Ascending aorta (tissue), 2 donors: ENCODE measurements at places on chromosomes 16 and 17. TPM values are rescaled to one million over a fixed set of nuclear protein-coding genes. Genes with fewer than 3 reads are reported as not detected.

GRCh38 chr16:14353340-14353739 lies 276.7 kb downstream of the PARN start:
- no peaks in the 10 kb centered on the region for H3K27me3 ChIP-seq
- no peak for DNase-seq
- H3K36me3 ChIP-seq: no peaks in the 10 kb centered on the region
- H3K4me3 ChIP-seq: no peak overlapping the region
- no peak overlapping the region for H3K27ac ChIP-seq
- no peaks in the 10 kb centered on the region for H3K4me1 ChIP-seq

DNA sequence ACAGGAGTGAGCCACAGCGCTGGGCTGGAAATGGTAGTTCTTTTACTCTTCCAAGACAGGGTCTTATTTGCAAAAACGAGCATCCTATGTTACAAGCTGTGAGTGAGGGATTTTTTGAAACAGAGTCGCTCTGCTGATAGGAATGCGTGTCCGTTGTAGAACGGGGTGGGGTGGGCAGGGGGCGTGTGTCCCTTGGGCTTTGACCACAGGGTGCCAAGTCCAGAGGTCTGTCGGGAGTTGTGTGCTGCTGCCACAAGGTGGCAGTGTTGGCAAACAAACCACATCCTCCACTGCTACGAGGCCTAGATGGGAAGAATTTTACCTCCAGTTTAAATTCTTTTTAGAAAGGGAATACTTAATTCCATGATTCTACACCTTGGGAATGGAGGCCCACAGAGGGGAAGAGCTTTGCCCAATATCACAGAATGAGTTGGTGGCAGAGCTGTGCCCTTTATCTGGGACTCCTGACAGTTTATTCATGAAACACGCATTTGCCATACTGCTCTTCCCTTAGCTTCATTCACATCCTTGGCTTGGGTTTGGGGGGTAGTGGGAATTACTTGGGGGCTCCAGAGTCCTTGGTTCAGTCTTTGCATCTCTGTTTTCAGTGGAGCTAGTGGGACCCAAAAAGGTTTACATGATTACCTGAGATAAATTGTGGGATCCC lies 30.6 kb upstream of the ETV4 start:
- DNase-seq: peak; percentile 75
- no peak overlapping the region for H3K4me3 ChIP-seq
- H3K36me3 ChIP-seq: no peaks in the 10 kb centered on the region
- H3K27ac ChIP-seq: no peak overlapping the region
- no peaks in the 10 kb centered on the region for H3K4me1 ChIP-seq

DNA sequence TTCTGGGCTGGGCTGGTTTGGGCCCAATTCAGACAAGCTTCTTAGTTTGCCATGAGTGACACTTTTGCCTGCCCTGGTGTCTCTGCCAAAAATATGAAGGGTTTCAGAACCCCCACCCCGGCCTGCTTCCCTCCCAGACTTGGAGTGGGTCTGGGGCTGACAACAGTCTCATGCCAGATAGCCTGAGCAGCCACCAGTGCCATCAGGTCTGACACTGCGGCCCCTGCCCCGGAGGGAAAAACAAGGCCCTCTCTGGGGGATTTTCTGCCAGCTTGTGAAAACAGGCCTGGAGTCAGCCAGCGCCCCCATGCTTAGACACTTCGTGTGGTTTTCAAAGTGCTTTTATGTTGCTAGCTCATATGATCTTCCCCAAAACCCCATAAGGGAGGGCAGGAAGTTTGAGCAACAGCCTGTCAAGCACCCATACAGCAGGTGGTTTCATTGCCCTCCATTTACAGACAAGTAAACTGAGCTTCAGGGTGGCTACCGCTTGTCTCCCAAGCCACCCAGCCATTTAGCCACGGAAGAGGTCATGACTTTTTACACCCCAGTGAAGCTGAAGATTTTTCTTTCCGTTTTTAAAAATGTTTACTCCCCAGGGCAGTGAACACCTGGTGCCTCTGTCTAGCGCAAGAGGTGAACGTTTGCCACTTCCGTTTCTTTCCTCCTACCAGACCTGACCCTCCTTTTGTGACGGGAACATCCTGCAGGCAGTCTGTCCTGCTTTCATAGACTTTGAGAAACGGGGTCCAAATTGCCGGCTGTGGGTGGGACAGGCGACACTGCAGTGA lies 300.6 kb downstream of the SEC14L1 start:
- no peaks in the 10 kb centered on the region for H3K27me3 ChIP-seq
- no peak for DNase-seq
- H3K36me3 ChIP-seq: no peaks in the 10 kb centered on the region
- peaks cover 3% of the 10 kb centered on the region for H3K4me1 ChIP-seq
- no peak overlapping the region for H3K4me3 ChIP-seq

DNA sequence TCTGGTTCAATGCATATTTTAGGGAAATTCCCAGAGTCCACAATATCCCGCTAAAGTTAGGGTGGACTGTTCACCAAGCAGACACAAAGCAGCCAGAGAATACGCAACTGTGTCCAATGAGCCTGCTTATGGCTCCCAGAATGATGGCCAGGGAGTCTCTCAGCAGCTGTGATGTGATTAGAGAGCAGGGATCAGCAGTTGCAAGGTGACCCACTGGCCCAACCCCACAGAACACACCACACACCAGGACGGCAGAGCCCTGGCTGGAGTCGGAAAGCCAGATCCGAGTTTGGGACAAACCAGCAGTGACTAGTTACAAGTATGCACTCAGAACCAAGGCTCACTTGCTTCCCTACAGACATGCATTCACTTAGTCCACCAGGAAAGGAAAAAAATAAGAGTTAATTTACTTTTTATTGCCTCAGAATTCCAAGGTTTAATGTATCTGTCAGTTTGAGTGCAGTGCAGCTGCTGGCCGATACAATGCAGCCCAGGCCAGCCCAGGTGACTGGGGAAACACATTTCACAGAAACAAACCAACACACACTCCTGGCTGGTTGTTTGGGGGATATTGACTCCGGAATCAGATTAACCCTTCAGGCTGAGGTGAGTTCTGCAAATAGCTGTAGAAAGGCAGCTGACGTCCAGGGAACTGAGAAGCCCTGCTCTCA lies 121.7 kb downstream of the HIC1 start:
- DNase-seq: no peak
- no peaks in the 10 kb centered on the region for H3K27me3 ChIP-seq
- H3K4me3 ChIP-seq: no peak overlapping the region

TBC1D28 gene
- total RNA-seq: not detected
